A172 (cell line): ENCODE measurements at places on chromosomes 5 and 9.

- peak; percentile 78 for DNase-seq
Observed at GRCh38 chr5:108260117-108260857, 121.6 kb downstream of the FBXL17 start.

DNA sequence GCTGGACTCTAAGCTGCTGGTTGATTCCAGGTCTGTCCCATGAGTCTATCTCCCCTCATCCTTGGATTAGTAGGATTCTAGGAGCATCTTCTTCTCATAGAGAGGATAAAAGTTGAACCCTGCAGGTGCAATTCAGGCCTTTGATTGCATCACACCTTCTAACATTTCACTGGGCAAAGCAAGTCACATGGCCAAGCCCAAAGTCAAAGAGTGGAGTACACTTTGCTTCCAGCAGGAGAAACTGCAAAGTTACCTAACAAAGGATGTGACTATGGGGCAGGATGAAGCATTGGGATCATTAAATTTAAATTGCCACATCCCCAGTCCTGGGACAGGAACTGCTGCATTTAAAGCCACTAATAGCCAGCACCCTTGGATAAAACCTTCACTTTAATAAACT, 51.0 kb upstream of the EGFLAM start:
- DNase-seq, result peak; percentile 17

DNA sequence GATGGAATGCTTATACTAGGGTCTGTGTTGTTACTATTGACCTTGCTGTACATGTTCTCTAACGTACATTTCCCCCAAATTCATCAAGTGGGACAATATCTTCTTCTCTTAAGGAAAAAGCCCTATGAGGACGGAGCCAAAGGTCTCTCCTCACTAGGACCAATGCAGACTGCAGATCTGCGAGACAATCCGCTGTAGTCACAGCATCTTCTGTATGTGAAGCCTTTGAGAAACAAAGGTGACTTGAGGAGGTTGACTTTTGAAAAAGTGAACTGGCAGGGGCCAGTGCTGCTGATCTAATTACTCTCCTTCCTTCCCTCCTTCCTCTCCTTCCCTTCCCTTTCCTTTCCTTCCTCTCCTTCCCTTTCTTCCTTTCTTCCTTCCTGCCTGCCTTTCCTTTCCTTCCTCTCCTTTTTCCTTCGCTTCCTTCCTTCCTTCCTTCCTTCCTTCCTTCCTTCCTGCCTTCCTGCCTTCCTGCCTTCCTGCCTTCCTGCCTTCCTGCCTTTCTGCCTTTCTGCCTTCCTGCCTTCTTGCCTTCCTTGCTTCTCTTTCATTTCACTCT, 71.1 kb upstream of the BASP1 start:
- DNase-seq, result no peak

GRCh38 chr5:170110403-170111087, 4.8 kb downstream of the FOXI1 start:
- DNase-seq, result no peak

- no peak for DNase-seq
Observed at GRCh38 chr9:17775656-17776055, 196.8 kb downstream of the SH3GL2 start.

GRCh38 chr9:13354733-13355132, 75.2 kb upstream of the MPDZ start:
- no peak for DNase-seq

GRCh38 chr9:4098031-4098430, 201.8 kb downstream of the GLIS3 start:
- DNase-seq, result no peak

- peak; percentile 57 for DNase-seq
Observed at GRCh38 chr9:38727497-38728001, 7.6 kb upstream of the FAM240B start.
